ENCODE measurements at places on chromosomes 3 and 15.

GRCh38 chr3:35654476-35654875 lies 15.2 kb downstream of the ARPP21 start:
- H3K27me3 ChIP-seq: no peaks in the 10 kb centered on the region
- H3K4me3 ChIP-seq: no peak overlapping the region
- no peak for DNase-seq
- no peak overlapping the region for H3K27ac ChIP-seq
- H3K4me1 ChIP-seq: peaks cover 1% of the 10 kb centered on the region

DNA sequence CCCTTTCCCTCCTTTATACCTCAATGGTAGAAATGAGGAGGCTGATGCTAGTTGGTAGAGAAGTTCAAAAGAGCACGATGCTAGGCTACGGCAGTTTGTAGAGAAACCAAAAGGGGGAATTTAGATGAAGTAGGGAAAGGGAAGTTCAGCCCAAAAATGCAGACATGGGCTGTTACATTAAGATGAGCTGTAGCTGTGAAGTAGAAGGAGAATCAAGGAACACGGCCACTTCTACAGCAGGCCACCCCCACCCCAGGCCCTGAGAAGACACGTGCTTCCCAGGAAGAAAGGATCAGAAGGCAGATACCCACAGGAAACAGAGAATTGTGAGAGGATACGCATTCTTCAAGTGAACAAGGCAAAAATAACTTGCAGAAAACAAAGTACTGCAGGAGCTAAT lies 2.1 kb upstream of the PARP14 start:
- H3K4me3 ChIP-seq: no peak overlapping the region
- H3K4me1 ChIP-seq: no peaks in the 10 kb centered on the region
- no peak for DNase-seq
- no peaks in the 10 kb centered on the region for H3K36me3 ChIP-seq

- H3K4me3 ChIP-seq: no peak overlapping the region
- no peak overlapping the region for H3K27ac ChIP-seq
- DNase-seq: no peak
- H3K4me1 ChIP-seq: peaks cover 12% of the 10 kb centered on the region
- no peaks in the 10 kb centered on the region for H3K27me3 ChIP-seq
- H3K36me3 ChIP-seq: no peaks in the 10 kb centered on the region
Observed at GRCh38 chr3:45691842-45692241, 2.6 kb downstream of the SACM1L start.

GRCh38 chr3:57556459-57557084 lies 498 bp downstream of the PDE12 start:
- peaks cover 11% of the 10 kb centered on the region for H3K27me3 ChIP-seq
- H3K4me3 ChIP-seq: peak overlapping the region; percentile 59
- peak overlapping the region; percentile 77 for H3K27ac ChIP-seq
- DNase-seq: peak; percentile 43
- H3K36me3 ChIP-seq: peaks cover 3% of the 10 kb centered on the region
- peaks cover 1% of the 10 kb centered on the region for H3K4me1 ChIP-seq

GRCh38 chr3:88180398-88180999 lies 30.7 kb downstream of the C3orf38 start:
- no peaks in the 10 kb centered on the region for H3K4me1 ChIP-seq
- no peaks in the 10 kb centered on the region for H3K27me3 ChIP-seq
- H3K36me3 ChIP-seq: no peaks in the 10 kb centered on the region
- peak; percentile 23 for DNase-seq
- H3K27ac ChIP-seq: no peak overlapping the region
- H3K4me3 ChIP-seq: no peak overlapping the region

- no peaks in the 10 kb centered on the region for H3K27me3 ChIP-seq
- H3K4me1 ChIP-seq: no peaks in the 10 kb centered on the region
- no peak overlapping the region for H3K27ac ChIP-seq
- no peak for DNase-seq
- no peaks in the 10 kb centered on the region for H3K36me3 ChIP-seq
Observed at GRCh38 chr3:98545940-98546339, 14.2 kb downstream of the GPR15 start.

- no peak overlapping the region for H3K4me3 ChIP-seq
- no peaks in the 10 kb centered on the region for H3K4me1 ChIP-seq
- no peak overlapping the region for H3K27ac ChIP-seq
- no peak for DNase-seq
- no peaks in the 10 kb centered on the region for H3K36me3 ChIP-seq
Observed at GRCh38 chr3:85539232-85539631, 580.4 kb downstream of the CADM2 start.

DNA sequence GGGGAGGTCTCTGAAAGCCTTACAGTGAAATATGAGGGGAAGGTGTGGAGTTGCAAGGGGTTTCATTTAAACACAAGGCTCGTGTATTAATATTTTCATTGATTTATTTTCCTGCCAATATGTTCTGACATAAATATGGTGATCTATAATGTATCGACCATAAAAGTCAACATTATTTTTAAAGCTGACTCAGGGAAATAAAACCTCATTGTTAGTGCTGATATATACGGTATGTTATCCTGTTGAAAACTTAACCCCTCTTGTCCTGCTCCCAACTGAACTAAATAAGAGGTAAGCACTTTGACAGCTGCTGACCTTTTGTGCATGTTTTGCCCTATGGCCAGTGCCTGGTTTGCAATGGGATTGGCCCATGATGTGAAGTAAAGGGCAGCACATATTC lies 47.9 kb downstream of the MFSD1 start:
- no peak for DNase-seq
- H3K36me3 ChIP-seq: no peaks in the 10 kb centered on the region
- H3K27me3 ChIP-seq: peaks cover 3% of the 10 kb centered on the region
- H3K4me3 ChIP-seq: no peak overlapping the region
- no peak overlapping the region for H3K27ac ChIP-seq
- no peaks in the 10 kb centered on the region for H3K4me1 ChIP-seq

DNA sequence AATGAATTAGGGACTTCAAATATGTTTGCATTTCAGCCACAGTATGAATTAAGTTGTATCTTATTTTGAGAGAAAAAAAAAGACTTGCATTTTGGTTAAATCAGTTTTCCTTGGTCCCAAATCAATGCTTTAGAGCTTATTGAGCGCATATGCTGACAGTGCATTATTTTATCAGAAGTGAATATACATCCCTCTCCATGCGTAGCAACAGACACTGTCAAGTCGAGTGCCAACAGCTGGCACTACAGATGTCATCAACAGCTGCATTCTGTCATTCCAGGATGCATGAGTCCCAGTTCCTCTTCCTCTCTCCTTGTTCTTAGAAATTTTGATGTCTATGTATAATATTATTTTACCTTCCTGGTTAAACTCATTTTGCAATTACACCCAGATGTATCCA lies 156.1 kb upstream of the FOXB1 start:
- DNase-seq: no peak
- H3K4me3 ChIP-seq: no peak overlapping the region
- H3K36me3 ChIP-seq: no peaks in the 10 kb centered on the region
- no peaks in the 10 kb centered on the region for H3K27me3 ChIP-seq
- no peak overlapping the region for H3K27ac ChIP-seq

- H3K36me3 ChIP-seq: no peaks in the 10 kb centered on the region
- H3K4me3 ChIP-seq: no peak overlapping the region
- no peaks in the 10 kb centered on the region for H3K27me3 ChIP-seq
- peaks cover 50% of the 10 kb centered on the region for H3K4me1 ChIP-seq
- no peak overlapping the region for H3K27ac ChIP-seq
Observed at GRCh38 chr15:91861223-91861622, 7.7 kb downstream of the SLCO3A1 start.

DNA sequence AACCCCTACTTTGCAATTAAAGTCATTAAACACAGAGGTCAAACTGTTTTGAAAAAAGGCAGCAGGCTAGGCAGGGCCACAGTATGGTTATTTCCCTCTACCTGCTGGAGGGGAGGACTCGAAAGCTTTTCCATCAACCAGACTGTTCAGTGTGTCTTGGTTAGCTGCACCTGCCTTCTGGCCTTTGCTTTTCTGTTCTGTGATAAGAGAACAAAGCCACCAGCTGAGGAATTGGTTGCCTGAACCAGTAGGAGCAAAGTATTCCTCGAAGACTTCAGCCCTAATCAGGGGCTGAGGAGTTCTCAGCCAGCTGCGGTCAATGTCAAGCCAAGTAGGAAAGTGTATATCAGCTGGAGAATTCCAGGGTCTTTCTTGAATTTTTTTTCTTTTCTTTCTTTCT lies 132.5 kb downstream of the SOX2 start:
- H3K4me3 ChIP-seq: no peak overlapping the region
- H3K4me1 ChIP-seq: peaks cover 8% of the 10 kb centered on the region
- no peaks in the 10 kb centered on the region for H3K27me3 ChIP-seq
- H3K27ac ChIP-seq: no peak overlapping the region

GRCh38 chr3:152151216-152151876 lies 117.4 kb upstream of the MBNL1 start:
- peak overlapping the region; percentile 5 for H3K27ac ChIP-seq
- no peaks in the 10 kb centered on the region for H3K36me3 ChIP-seq
- peak; percentile 27 for DNase-seq

DNA sequence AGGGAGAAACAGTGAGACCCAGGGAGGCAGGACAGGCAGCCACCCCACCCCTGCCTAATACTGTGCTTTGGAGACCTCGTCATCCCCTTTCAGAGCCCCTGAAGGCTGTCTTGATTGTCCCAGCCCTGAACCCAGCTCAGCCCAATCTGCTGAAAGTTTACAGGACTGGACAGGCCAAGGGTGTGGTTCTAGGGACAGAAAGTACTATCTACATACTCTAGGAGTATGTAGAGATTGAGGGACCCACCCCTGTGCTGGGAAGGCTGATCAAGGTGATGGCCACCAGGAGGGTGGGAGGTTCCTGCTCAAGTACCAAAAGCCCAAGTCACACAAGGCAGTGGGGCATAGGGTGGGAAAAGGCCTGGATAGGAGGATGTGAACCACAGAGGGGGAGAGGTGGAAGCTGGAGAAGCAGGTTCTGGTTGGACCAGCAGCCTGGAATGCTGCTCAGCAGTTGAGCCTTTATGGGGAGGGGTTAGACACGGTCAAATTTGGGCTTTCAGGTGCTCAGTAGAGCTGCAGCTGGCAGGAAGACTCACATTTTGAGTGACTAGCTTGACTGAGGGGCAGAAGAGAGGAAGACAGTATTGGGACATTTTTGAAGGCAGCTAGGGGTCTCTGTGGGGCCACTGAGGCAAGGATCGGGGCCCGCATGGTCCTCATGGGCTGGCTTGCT lies 6.7 kb downstream of the NBEAL2 start:
- no peak overlapping the region for H3K27ac ChIP-seq
- H3K4me3 ChIP-seq: no peak overlapping the region
- H3K4me1 ChIP-seq: peaks cover 10% of the 10 kb centered on the region
- H3K36me3 ChIP-seq: no peaks in the 10 kb centered on the region

- no peak for DNase-seq
- no peak overlapping the region for H3K27ac ChIP-seq
- H3K4me1 ChIP-seq: no peaks in the 10 kb centered on the region
- no peaks in the 10 kb centered on the region for H3K36me3 ChIP-seq
- no peaks in the 10 kb centered on the region for H3K27me3 ChIP-seq
- H3K4me3 ChIP-seq: no peak overlapping the region
Observed at GRCh38 chr3:118180853-118181252, 853.8 kb downstream of the IGSF11 start.

- H3K36me3 ChIP-seq: no peaks in the 10 kb centered on the region
- H3K4me1 ChIP-seq: peaks cover 7% of the 10 kb centered on the region
Observed at GRCh38 chr3:8311321-8311720, 190.3 kb upstream of the LMCD1 start.

DNA sequence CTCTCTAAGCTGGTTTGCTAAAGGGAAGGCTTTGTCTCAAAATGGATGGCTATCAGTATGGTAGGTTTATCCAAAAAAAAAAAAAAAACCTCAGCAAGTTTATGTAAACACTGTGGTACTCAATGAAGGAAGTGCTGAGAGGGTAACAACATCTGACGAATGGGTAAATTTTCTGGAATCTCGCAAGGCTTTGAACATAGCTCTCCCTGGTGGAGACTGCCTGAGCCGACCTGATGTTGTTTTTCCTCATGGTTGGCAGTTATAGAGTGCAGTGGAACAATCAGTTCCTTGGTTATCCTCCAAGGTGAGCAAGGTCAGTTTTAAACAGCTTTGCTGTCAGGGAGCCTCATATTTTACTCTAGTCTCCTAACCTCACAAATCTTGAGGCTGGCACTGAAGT lies 94.6 kb downstream of the ZPLD1 start:
- no peaks in the 10 kb centered on the region for H3K36me3 ChIP-seq
- H3K27me3 ChIP-seq: no peaks in the 10 kb centered on the region
- no peak overlapping the region for H3K27ac ChIP-seq
- DNase-seq: peak; percentile 44

DNA sequence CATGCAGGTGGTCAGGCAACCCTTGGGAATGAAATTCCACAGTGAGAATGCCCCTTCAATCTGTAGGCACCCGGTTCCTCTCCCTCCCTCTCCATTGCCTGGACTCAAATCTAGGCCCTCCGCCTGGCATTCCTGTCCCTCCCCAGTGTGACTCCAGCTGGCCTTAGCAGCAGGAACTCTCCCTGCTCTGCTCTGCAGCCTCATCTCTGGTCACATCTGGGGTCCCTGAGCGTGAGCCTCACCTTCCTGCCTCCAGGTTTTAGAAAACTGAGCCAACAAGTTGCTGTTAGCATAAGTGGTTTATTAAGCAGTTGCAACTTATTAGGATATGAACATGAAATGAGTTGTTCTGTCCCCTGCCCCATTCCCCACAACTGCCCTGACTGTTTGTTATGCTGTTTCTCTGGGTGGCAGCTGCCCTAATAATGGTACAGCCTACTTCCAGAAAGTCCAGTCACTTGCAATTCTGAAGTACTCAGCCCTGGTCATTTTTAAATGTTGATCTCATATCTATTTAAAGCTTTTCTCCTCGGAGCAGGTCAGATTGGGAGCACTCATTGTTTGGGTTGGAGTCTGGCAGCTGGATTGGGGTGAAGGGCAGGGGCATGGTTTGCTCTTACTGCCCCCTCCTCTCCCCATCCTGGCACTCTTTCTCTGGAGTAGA lies 63.0 kb upstream of the ANKRD34C start:
- H3K4me1 ChIP-seq: peaks cover 4% of the 10 kb centered on the region
- H3K36me3 ChIP-seq: no peaks in the 10 kb centered on the region
- peaks cover 3% of the 10 kb centered on the region for H3K27me3 ChIP-seq
- DNase-seq: peak; percentile 13
- no peak overlapping the region for H3K27ac ChIP-seq
- H3K4me3 ChIP-seq: no peak overlapping the region

- no peak for DNase-seq
- H3K36me3 ChIP-seq: no peaks in the 10 kb centered on the region
- no peaks in the 10 kb centered on the region for H3K27me3 ChIP-seq
- peaks cover 5% of the 10 kb centered on the region for H3K4me1 ChIP-seq
- H3K27ac ChIP-seq: no peak overlapping the region
- no peak overlapping the region for H3K4me3 ChIP-seq
Observed at GRCh38 chr3:52083556-52084087, 27.3 kb upstream of the DUSP7 start.

GRCh38 chr3:58484045-58484721 lies 7.7 kb upstream of the KCTD6 start:
- no peaks in the 10 kb centered on the region for H3K27me3 ChIP-seq
- H3K4me1 ChIP-seq: peaks cover 23% of the 10 kb centered on the region
- no peaks in the 10 kb centered on the region for H3K36me3 ChIP-seq
- peak overlapping the region; percentile 65 for H3K27ac ChIP-seq
- no peak for DNase-seq

DNA sequence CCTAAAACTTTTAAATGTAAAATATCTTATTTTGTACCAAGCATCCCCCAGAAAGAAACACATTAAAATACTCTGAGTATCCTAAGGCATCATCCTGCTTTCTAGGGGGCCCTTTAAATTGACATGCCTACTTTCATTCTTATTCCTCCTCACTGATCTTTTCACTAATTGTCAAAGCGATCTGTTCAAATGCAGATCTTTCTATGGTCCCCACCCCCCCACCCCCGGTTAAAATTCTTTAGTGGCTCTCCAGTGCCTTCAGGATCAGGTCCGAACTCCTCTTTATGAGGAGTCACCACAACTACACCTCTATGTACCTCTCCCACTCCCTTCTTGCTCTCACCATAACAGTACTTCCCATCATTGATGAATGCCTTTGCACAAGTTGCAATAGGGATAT lies 19.2 kb upstream of the TFDP2 start:
- no peak overlapping the region for H3K27ac ChIP-seq
- H3K4me3 ChIP-seq: no peak overlapping the region
- H3K27me3 ChIP-seq: no peaks in the 10 kb centered on the region
- H3K4me1 ChIP-seq: peaks cover 7% of the 10 kb centered on the region
- no peak for DNase-seq

Measured in cardiac muscle cell (in vitro differentiated cells and primary cell).